ENCODE measurements at places on chromosomes 13 and 19. TPM values are rescaled to one million over a fixed set of nuclear protein-coding genes. Genes with fewer than 3 reads are reported as not detected.

DNA sequence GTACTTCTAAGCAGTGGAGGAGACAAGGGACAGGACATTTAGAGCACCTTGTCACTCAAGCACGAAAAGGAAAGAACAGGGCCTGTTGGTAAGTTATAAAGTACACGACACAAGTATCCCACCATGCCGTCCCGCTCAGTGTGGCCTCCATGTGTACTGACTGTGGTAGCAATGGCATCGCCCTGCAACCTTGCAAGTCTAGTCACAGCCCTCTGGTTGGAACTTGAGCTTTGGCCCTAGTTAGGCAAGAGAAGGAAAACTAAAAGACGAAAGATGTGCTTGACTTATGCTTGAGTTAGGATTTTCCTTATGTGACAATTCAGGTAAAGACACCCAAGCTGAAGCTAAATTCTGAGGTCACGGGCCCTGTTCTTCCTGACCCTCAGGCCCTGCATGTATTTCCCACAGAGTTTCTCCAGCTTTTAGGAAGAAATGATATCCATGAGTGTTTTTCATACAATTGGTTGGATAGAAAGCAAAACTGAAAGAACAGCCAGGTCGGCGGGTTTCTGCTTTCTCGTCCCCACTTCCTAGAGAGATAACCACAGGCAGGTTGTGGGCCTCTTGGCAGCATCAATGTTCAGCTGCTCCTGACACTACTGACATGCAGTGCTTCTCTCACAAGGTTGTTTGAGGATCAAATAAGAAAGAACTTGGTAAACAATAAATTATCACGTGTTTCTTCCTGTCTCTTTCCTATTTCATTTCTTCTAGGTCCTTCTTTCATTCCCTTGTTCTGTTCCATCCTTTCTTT lies 216.2 kb downstream of the IRS2 start:
- H3K36me3 ChIP-seq: no peaks in the 10 kb centered on the region
- no peaks in the 10 kb centered on the region for H3K27me3 ChIP-seq
- no peaks in the 10 kb centered on the region for H3K4me1 ChIP-seq
- DNase-seq: no peak
- H3K4me3 ChIP-seq: no peak overlapping the region

- no peaks in the 10 kb centered on the region for H3K27me3 ChIP-seq
- H3K4me1 ChIP-seq: no peaks in the 10 kb centered on the region
- no peak overlapping the region for H3K27ac ChIP-seq
Observed at GRCh38 chr13:73403355-73404120, 344.7 kb downstream of the KLF5 start.

DNA sequence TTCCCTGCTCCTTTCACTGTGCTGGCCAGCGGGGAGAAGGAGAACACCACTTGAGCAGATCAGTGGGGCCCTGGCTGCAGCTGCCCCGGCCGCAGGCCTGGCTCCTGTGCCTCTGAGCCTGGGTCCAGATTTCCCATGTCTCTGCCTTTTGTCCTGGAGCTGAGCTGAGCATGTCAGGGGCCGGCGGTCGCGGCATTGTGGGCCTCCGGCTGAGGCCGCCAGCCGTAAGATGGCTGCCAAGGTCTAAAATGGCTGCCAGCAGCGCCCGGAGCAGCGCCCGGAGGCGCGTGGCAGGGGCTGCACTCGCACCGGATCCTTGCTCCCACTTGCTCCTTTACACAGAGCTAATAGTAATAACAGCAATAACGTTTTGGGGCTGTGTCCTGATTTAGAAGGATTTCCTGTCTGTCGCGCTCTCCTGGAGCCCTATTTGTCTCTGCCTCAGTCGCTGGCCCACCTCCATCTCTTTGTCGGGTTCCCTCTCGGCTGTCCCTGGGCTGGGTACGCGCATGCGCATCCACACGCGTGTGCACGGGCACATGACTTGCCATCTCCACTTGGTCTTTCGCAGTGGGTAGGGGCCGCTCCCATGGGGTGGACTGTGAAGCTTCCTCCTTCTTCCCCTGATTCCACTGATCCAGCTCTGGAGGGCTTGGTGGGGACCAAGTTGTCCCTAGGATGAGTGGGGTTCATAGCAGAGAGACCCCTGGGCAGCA lies 32.1 kb downstream of the LYL1 start:
- H3K27ac ChIP-seq: peak overlapping the region; percentile 27
- no peaks in the 10 kb centered on the region for H3K36me3 ChIP-seq
- no peaks in the 10 kb centered on the region for H3K27me3 ChIP-seq
- no peak for DNase-seq
- H3K4me3 ChIP-seq: peak overlapping the region; percentile 15
- H3K4me1 ChIP-seq: peaks cover 46% of the 10 kb centered on the region

- no peak within 1 kb of the TSS for H3K4me3 ChIP-seq
- H3K27me3 ChIP-seq: no peaks in the 10 kb centered on the region
- no peaks in the 10 kb centered on the region for H3K36me3 ChIP-seq
- H3K27ac ChIP-seq: peak within 1 kb of the TSS; percentile 9
- DNase-seq: no peak
Observed at GRCh38 chr13:113973218-113974164, at the start of gene C13orf46. Gene C13orf46 (minus strand): TSS chr13:113974076. CDS start chr13:113973997, 79 bp downstream.

GRCh38 chr13:110531671-110532083 lies 29.8 kb downstream of the RAB20 start:
- H3K36me3 ChIP-seq: no peaks in the 10 kb centered on the region
- H3K4me3 ChIP-seq: no peak overlapping the region
- H3K27ac ChIP-seq: no peak overlapping the region
- no peak for DNase-seq
- peaks cover 15% of the 10 kb centered on the region for H3K4me1 ChIP-seq
- no peaks in the 10 kb centered on the region for H3K27me3 ChIP-seq

- DNase-seq: no peak
- no peak overlapping the region for H3K4me3 ChIP-seq
- no peaks in the 10 kb centered on the region for H3K27me3 ChIP-seq
- H3K27ac ChIP-seq: no peak overlapping the region
Observed at GRCh38 chr13:66546534-66547379, 683.4 kb downstream of the PCDH9 start.

DNA sequence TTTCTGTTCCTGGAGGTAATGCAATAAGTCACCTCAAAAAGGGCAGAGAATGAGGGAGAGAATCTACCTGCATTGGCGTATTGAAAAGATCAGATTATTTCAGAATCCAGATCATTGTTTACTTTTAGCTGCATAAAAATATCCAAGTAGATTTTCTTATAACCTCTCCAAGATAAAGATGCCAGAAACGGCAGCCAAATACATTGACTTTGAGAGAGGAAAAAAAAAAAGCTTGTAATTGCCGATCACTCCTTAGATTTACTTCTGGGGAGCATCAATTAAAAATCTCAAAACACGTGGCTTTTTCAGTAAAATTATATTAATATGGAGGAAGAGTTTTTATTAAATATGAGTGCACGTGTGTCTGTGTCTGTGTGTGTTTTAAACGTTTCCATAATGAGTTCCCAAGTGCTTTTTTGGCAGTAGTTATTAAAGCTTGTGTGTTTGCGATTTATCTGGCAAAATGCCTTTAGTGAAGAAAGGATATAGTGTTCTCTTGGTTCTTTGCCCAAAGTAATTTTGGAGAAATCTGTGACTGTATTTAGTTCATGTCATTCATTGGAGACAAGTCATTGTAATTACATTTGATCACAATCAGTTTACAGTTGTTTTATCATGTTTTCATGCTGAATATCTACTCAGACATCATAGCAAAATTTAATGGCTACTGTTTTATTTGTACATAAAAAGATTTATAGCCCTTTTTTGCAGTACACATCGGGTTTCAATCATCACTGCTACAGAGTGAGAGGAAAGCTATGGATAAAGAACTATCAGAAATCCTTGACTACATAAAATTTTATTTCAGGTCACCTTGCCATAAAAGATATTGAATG lies 176.1 kb downstream of the TM9SF2 start:
- H3K36me3 ChIP-seq: no peaks in the 10 kb centered on the region
- DNase-seq: no peak
- no peaks in the 10 kb centered on the region for H3K27me3 ChIP-seq
- H3K4me3 ChIP-seq: no peak overlapping the region
- H3K4me1 ChIP-seq: no peaks in the 10 kb centered on the region

GRCh38 chr13:109233293-109233692 lies 553.1 kb downstream of the IRS2 start:
- DNase-seq: no peak
- no peak overlapping the region for H3K27ac ChIP-seq
- H3K27me3 ChIP-seq: no peaks in the 10 kb centered on the region
- no peaks in the 10 kb centered on the region for H3K36me3 ChIP-seq
- H3K4me1 ChIP-seq: no peaks in the 10 kb centered on the region

Gene RASIP1
- total RNA-seq: 11.2 TPM

Gene ACP4
- total RNA-seq: 1.9 TPM

Measured in testis (tissue), 5 donors.